ENCODE measurements at places on chromosomes 3 and 15.

GRCh38 chr3:24450160-24450907, 44.3 kb downstream of the THRB start:
- DNase-seq, result no peak

DNA sequence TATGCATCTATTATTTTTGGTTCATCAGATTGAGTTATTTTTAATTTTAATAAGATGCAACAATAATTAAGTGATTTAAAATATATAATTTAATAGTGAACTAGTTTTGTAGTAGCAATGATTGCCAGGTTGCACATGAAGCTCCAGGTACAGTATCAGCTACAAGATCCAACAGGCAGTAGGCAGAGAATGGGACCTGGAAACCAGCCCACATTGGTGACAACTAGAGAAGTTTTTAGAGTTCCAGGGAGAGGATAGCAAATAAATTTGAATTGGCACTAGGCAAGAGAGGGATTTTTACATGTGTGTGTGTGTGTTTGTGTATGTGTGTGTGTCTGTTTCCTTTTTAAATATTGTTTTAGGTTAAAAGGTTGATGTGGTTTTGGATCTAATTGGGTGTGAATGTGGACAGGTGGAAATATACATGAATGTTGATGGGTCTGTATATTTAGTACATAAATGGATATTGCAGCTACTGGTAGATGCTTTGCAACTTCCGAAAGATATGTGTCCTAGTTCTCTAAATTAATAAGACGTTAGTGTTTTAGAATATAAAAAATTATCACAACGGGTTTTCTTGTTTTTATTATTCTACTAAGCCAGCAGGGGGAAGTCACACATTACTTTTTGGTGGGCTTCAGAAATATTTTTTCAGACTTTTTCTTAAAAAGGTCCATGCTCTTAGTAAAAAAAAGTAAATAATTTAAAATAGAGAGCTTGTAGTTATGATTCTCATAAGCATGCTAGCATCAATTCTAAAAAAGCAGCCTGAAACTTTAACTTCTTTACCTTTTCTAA, 110.1 kb upstream of the GBE1 start:
- no peak for DNase-seq

GRCh38 chr3:187012609-187013051, 82.3 kb downstream of the ST6GAL1 start:
- DNase-seq, result no peak

DNA sequence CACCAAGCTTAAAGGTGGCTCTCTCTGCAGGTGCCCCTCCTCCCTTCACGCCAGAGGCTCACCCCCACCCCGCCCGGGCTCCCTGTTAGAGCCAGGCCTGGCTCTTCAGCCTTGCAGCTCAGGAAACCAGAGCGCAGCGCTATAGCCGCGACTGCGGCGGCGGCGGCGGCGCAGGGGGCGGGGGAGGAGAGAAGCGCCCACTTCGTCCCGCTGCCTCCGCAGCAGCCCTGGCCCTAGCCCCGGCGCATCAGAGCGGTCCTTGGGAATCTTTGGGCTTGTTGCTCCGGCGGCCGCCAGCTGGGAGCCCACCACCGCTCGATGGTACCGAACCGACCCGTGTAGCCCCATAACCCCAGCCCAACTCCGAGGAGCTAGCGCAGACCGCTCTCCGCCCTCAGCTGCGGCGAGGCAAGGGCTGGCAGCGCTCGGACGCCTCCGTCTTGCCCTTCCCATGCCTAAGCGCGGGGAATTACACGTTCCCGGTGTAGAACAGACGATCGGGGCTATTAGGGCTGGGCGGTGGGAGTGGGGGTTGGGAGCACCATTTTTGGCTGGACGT, 1.2 kb downstream of the RASGRF1 start:
- DNase-seq, result no peak

- DNase-seq, result no peak
These were observed 201.9 kb upstream of the MCTP2 start for GRCh38 chr15:94029495-94029894.

- no peak for DNase-seq
These were observed 11.0 kb upstream of the KNG1 start for GRCh38 chr3:186705882-186706780.

GRCh38 chr3:106167728-106168127, 298.9 kb upstream of the CBLB start:
- no peak for DNase-seq

DNA sequence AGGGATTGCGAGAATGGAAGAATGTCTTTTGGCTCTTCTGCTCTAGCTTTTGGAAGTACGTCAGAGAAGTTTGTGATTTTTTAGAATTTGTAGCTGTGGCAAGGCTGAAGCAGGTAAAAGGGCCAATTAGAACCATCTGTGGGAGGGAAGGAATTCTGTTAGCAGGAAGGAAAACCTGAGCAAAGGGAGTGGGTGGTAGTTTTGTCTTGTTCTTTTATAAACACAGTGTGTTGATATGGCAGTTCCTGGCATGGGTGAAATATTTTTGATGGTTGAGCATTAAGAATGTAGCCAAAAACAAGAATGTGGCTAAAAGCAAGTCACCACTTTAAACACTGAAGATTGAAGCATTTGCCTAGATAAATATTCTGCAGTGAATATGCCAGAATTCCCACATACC, 23.8 kb downstream of the DAG1 start:
- DNase-seq, result no peak

GRCh38 chr3:48414376-48415250, 15.3 kb downstream of the PLXNB1 start:
- DNase-seq, result no peak

DNA sequence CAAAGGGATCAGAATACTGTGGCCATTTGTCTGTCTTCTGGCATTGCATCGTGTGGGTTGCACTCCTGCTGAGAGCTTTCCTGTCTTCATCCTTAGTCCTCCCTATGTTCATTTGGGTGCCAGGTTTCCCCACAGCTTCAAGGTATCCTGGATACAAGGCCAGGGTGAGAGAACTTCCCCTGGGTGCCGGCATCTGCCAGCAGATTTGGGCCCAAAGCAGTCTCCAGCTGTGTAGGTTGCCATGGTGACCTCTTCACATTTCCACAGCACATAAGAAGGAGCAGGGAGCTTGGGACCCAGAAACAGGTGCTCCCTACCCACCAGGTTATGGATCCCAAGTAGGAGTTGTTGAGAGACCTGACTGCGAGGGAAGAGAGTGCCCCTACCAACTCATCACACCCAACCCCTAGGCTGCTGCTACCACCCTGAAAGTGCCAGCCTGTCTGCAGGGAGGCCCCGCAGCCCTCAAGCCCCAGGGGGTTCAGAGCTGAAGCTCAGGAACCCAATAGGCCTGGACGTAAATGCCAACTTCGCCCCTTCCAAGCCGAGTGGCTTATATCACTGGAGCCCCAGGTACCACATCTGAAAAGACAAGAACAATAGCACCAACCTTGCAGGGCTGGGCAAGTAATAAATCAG, 19.9 kb downstream of the TTC21A start:
- no peak for DNase-seq
